ENCODE measurements at places on chromosomes 6 and 20.

- no peak for DNase-seq
Observed at GRCh38 chr6:106745824-106746582, 116.6 kb downstream of the QRSL1 start.

DNA sequence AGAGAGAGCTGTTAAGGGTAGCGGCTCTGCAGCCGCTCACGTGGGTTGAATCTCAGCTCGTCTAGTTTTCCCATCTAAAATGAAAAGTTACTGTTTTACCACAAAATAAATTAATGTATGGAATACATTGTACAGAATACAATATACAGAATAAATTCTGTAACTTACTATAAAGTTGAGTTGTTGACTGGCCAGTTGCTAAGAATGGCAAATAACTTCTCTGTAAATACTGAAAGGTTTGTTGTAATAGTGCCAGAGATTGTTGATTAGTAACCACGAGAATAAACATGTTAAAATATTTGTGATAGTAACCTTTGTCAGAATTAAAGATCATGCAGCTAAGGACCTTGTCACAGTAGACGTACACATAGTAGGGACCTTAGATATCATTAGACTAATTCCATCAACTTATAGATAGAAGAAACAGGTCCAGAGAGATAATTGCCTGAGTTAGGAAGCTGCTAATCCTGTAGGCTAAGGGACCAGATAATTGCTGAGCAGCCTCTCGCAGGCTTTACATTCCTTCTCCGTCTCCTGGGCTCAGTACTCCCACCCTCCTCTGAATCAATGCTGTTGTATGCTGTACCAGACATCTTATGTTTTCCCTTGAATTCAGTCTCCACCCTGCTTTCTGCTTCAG is 544 bp upstream of the NRM start:
- no peak for DNase-seq

DNA sequence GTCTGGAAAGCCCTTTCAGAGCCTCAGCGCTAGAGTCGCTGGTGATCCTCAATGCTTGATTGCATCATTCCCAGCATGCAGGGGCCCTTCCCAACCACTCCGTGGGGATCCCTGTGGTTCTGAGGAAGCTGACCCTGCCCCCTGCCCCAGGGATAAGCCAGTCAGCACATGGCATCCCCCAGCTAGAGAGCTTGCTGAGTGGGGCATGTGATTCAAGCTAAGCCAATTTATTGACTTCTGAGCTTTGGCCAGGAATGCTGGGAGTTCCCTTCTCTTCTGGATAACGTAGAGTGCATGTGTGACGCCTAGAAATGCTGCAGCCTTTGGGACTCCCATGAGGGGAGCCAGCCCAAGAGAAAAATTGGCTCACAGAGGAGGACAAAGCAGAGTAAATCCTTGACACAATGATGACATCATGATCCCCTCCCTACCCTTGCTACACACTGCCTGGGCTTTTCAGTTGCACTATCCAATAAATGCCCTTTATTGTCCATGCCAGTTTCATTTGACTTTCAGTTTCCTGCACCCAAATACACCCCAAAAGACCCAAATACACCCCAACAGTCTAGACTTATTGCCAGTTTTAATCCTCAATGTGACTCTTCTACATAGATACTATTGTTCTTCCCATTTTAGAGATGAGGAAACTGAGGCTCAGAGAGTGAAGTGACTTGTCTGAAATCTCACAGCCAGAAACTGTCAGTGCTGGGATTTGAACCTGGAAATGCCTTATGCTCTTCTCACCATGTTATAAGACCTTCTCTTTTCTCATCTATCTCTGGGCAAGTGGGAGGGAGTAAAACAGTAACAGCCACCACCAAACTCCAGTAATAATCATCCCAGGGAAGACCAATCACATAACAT is 34.3 kb downstream of the KCNB1 start:
- no peak for DNase-seq

DNA sequence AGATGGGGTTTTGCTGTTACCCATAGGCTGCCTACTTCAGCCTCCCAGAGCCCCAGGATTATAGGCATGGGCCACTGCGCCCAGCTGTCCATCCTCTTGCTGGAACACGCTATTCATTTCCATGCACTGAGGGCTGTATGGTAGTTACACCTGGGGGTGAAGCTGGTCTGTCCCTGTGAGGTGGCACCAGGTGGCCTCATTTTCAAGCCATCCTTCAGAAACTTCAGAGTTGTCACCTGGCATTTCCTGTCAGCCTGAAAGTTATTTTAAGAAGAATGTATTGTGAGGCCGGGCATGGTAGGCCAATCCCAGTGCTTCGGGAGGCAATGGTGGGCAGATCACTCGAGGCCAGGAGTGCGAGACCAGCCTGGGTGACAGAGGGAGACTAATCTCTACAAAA is 147.6 kb downstream of the DTNBP1 start:
- DNase-seq, result no peak

GRCh38 chr6:4262526-4262925 is 127.2 kb upstream of the ECI2 start:
- DNase-seq, result no peak

DNA sequence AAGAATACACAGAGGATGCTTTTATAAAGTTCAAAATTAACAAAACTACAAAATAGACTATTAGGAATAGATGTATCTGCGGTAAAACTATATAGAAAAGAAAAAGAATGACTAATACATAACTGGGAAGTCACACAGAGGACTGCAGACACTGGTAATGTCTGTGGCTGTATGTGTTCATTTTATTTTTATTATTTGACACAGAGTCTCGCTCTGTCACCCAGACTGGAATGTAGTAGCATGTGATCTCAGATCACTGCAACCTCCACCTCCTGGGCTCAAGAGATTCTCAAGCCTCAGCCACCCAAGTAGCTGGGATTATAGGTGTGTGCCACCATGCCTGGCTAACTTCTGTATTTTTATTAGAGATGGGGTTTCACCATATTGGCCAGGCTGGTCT is 38.9 kb downstream of the ESF1 start:
- DNase-seq, result no peak

DNA sequence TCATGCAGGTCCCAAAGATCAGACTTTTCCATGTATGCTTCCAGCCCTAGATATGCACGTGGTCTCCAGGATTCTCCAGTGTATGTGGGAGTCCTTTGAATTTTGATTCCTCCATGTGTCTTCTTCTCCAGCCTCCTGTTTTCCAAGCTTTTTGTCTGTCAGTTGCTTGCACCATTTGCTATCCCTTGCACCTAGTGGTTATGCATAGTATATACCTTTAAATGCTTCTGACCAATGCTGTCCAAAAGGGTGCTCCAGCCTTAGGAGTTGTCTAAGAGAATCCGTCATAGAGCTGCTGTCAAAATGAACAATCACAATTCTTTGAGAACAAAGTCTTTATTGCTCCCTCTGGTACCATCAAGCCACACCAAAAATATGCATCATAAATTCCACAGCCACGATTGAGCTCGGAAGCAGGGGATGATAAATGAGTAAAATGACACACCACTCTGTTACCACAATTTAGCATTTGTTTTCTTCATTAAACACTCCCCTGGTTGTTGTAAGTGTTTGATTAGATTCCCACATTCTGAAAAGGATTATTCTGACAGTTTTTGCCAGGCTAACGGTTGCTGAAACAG is 706.2 kb upstream of the GJE1 start:
- no peak for DNase-seq

GRCh38 chr20:63978319-63979228 is 868 bp downstream of the SAMD10 start:
- DNase-seq, result peak; percentile 64

DNA sequence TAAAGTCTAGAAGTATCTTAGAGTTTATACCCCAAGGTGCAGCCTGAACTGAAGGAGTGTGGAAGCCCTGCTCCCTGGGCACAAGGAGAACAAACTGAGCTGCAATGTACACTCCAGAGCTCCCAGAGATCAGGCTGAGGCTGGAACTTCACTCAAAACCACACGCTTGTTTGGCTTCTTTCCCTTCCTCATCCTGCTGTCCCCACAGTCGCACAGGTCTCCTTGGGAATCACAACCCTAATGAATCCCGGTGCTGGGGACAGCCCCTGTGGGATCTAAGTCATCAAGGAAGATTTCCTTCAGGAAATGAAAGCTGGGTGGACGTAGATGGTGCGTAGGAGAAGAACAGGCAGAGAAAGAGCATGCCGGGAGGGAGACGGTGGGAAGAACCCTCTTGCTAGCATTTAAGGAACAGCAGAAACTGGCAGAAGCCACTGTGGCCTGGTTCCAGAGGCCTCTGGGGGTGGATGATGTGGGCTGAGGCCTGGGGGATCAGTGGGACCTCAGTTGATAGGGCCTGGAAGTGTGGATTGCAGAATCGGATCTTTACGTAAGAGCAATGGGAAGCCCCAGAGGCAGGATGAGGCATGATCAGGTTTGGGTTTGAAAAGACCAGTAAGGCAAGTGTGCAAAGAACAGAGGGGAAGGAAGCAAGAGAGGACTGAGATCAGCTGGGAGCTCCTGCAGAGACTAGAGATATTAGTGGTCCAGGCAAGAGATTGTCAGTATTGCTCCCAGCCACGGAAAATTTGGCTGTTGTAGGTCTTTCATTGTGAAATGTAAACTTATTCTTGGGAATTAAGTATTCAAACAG is 21.4 kb downstream of the CYP24A1 start:
- no peak for DNase-seq

DNA sequence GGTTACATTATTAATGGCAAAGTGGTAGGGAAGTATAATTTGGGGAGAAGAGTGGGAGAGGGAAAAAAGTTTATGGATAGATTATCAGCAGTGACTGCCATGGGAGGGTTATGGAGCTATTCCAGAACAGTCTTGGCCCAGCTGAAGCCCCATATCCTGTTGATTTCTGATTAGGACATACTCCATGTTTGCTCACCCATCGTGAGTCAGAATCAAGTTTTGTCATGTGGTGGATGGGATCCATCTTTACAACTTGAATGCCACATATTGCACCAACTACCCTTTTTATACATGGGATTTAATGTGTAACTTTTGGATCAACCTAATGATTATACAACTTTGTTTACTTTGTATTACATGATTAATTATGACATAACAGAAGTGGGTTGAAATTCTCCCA is 217.0 kb downstream of the HAO1 start:
- DNase-seq, result no peak

- DNase-seq, result no peak
Observed at GRCh38 chr6:30311671-30312070, 15.1 kb upstream of the TRIM39 start.

DNA sequence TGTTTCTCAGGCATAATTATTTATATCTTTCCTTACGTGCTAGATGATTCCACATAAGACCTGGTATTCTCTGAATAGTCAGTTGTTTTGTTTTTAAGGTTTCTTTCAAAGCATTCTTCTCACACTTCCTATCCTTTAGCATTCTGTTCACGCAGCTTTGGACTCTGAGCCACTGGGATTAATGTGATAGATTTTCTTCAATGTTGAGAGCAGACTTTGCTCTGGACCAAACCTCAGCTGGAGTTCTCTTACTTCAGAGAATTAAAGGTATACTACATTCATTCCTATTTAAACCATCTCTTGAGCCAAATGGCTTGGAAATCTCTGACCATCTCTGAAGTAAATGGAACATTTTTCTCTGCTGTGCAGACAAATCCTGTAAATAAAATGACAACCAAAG is 70.7 kb upstream of the TRAF3IP2 start:
- DNase-seq, result no peak

DNA sequence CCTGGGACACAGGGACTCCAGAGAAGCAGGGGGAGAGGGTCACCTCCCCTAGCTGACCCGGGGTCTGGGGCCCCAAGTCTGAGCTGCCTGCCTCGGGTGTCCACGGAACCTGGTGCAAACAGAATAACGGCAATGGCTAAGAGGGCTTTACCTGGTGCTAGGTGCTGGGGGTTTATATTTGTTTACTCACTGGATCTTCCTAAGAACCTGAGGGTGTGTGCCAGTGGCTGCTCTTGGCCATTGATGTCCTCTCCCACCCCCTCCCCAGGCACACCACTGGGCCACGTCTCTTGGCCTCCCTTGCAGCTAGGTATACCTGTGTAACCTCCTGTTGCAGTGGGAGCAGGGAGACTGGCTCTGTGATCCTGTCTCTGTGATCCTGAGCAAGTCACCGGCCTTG is 157.9 kb upstream of the MLN start:
- no peak for DNase-seq

DNA sequence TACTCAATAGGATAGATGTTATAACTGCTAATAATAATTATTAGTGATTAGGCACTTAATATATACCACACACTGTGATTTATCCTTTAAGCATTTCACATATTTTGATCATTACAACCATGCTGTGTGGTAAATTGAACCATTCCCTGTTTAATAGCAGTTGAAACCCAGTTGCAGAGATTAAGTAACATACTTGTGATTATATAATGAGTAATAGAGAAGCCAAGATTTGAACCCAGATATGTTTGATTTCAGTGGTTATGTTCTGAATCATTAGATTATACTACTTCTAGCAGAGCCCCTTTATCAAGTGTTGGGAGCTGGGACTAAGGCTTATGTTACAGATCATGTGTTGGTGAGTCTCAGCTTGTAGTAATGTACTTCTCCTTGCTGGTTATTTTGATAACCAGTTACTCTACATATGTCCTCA is 44.1 kb downstream of the STK4 start:
- no peak for DNase-seq

DNA sequence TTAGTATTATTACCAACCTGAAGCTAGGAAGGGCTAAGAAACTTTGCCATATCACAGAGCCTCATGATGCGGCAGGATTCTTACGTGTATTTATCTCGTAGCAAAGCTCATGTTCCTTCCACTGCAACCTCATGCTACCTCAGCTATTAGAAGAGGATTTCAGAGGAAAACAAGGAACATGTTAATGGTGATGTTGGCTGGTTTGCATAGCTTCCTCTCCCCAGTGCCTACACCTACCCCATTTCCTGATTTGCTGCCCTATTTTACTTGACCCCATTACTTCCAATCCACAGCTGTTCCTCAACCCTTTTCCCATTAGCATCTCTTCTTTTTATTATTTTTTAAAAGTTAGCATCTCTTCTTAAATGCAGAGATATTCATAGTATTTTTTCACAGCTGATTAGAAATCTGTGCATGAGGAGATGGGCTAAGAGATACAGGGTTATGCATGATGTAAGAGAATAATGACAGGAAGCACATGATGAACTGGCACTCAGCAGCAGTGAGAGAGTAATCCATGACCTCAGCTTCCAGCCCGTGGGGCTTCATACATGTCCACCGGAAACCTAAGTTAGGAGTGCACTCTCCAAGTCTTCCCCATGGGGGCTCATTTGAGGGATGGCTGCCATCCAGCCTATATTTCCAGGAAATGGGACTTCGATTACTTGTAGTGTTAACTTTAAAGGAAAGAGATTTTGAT is 106.1 kb upstream of the ASF1A start:
- DNase-seq, result peak; percentile 40

DNA sequence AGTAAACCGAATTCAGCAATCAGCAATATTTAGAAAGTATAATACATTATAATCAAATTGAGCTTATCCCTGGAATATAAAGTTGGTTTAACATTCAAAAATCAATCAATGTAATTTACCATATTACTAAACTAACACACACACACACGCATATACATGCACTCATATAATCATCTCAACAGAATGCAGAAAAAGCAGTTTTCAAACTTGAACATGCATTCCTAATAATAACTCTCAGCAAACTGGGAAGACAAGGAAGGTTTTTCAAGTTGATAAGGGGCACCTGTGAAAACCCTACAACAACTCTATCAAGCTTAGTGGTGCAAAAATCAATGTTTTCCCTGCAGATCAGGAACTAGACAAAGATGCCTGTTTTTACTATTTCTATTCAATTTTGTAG is 4.7 kb downstream of the SIRPB2 start:
- no peak for DNase-seq
